ENCODE measurements at places on chromosomes 12 and 14.
A peak's percentile ranks its signal among the peaks of the same experiment; 100 is the strongest.

DNA sequence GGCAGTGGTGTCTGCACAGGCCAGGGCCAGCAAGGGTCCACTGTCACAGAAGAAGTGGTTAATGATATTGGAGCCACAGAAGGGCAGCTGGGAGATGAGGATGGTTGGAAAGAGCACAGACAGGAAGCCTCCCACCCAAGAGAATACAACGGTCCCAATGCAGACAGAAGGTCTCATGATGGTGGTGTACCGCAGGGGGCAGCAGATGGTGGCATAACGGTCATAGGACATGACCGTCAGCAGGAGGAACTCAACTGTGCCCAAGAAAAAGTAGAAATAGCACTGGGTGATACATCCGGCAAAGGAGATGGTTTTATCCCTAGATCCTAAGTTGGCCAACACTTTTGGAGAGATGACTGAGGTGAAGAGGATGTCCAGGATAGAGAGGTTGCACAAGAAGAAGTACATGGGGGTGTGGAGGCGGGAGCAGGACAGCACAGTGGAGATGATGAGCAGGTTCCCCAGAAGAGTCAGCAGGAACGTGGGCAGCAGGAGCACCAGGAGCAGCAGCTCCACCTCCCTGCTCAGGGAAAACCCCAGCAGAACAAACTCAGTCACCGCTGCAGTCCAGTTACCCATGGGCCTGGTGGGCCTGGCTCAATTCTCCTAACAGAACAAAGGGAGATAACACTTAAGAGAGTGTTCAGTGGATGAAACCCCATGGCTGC is 9.8 kb downstream of the OR6J1 start:
- DNase-seq: no peak

GRCh38 chr12:121628037-121628436 is 1.7 kb downstream of the ORAI1 start:
- DNase-seq: no peak

GRCh38 chr14:59217011-59217410 is 28.5 kb downstream of the DAAM1 start:
- peak; percentile 11 for DNase-seq

GRCh38 chr12:88556213-88556774 is 24.0 kb downstream of the KITLG start:
- DNase-seq: no peak

GRCh38 chr12:68352067-68352466 is 19.9 kb upstream of the MDM1 start:
- DNase-seq: no peak

DNA sequence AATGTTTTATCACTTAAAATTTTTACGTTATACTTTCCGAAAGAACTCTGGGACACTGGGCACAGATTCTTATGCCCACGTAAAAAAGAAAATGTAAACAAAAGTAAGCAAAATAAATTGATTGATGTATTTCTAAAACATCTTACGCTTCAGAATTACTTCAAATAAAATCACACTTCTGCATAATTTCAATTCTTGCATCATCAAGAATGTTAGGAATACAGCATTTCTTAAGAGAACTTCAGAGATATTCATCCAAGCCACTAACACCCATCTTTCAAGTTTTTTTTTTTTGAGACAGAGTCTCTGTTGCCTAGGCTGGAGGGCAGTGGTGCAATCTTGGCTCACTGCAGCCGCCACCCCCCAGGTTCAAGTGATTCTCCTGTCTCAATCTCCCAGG is 180.6 kb downstream of the MED13L start:
- DNase-seq: peak; percentile 18

DNA sequence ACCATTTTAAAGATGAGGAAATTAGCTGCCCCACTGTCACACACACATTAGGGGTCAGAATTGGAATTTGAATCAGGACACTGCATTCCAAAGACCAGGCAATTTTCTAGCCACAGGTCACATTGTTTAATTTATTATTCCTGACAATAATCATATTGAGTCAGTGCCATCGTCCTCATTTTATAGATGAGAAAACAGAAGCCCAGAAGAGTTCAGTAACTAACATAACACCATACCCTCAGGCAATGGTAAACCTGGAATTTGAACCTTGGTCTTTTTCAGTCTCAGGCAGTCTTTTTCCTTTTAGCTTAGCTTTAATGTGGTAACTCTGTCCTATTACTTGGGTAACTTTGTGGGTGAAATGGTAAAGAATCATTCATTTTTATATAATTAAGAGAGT is 330.3 kb upstream of the SYT1 start:
- DNase-seq: no peak

GRCh38 chr12:32587581-32588495 is 91.3 kb upstream of the DNM1L start:
- DNase-seq: no peak

DNA sequence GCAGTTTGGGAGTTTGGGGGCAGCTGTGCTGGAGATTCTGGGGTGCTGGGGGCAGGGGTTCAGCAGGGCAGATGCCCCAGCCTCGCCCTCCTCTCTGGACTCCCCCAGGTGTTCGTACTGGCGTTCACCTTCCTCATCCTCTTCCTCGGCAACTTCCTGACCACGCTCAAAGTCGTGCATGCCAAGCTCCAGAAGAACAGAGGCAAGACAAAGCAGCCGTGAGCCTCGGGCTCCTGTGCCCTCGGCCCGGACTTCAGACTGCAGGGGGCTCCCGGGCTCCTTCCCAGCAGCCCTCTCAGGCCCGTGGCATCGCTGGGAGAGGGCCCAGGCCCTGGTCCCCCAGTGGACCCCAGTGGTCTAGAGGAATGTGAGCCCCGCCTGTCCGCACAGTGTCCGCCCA is 18.0 kb downstream of the RHOF start:
- DNase-seq: no peak

DNA sequence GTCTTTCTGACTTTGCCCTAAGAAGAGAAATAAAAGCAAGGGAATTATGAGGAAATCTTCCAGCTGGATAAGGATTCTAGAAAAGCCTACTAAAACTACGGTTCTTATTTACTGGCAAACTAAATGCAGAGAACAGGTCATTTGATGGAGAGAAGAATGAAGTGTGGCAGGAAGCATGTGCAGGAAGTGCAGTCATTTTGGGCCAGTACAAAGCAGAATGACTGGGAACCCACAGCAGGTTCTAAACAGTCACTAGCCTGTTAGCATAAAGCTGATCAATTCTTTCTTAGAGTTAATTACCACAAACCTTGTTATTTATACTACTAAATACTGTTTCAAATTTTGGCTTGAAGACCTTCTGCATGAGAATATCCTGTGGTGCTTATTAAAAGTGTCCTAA is 36.7 kb downstream of the CFAP54 start:
- DNase-seq: no peak

DNA sequence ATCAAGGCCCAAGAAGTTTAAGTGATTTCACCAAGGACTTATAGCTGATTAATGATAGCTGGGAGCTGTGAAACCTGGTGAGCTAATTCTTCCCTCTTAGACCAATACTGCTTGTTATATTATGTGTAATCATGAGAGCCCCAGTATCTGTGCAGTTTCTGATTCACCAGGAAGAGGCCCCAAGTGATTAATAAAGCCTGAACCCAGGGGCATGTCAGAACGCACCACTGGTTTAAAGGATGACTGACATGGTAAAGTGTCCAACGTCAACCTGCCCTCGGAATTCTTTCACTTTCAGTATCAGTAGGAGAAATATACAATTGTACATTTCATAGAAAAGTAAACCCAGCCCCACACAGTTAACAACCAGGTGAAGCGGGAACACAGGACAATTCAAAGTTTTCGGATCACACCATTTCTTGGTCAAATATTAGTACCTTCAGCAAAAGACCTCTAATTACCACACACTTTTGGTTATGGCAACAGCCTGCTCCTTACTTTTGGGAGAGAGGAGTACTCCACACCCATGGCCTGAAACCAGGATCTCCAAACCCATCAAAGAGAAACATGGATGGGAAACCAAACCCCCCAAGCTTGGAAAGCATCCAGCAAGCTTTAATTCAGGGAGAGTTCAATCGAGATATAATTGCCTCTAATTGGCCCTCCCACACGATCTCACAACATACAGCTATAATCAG is 28.5 kb downstream of the TMCC3 start:
- no peak for DNase-seq

DNA sequence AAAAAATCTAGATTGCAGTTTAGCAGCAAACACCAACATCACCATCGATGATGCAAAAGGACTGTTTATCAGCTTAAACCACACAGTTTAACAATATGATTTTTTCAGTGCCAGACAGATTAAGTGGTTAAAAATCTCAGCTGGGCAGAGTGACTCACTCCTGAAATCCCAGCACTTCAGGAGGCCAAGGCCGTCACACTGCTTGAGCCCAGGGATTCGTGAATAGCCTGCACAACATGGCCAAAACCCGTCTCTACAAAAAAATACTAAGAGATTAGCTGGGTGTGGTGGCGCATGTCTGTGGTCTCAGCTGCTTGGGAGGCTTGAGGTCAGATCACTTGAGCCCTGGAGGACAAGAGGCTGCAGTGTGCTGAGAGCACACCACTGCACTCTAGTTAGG is 8.9 kb downstream of the RSRC2 start:
- DNase-seq: peak; percentile 94

DNA sequence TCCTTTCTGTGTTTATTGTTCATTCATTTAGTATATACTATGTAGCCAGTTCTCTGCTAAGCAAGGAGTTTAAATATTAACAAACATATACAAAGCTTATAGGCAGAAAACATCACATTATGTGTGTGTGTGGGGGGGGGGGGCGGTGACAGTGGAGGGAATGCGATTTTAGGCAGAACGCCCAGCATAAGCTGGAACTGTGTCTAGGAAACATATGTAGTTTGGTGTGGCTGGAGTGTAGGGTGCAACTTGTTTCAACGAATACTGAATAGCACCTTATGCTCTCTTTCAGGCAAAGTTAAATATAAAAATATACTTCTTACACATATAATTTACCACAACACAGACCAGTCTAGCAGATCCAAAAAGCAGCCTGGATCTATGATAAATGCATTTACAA is 980.6 kb downstream of the SLC6A15 start:
- DNase-seq: no peak

GRCh38 chr14:74221741-74222140 is 17.5 kb upstream of the VSX2 start:
- DNase-seq: no peak

- DNase-seq: no peak
Measured at GRCh38 chr12:40261937-40262336, 37.1 kb downstream of the LRRK2 start.

DNA sequence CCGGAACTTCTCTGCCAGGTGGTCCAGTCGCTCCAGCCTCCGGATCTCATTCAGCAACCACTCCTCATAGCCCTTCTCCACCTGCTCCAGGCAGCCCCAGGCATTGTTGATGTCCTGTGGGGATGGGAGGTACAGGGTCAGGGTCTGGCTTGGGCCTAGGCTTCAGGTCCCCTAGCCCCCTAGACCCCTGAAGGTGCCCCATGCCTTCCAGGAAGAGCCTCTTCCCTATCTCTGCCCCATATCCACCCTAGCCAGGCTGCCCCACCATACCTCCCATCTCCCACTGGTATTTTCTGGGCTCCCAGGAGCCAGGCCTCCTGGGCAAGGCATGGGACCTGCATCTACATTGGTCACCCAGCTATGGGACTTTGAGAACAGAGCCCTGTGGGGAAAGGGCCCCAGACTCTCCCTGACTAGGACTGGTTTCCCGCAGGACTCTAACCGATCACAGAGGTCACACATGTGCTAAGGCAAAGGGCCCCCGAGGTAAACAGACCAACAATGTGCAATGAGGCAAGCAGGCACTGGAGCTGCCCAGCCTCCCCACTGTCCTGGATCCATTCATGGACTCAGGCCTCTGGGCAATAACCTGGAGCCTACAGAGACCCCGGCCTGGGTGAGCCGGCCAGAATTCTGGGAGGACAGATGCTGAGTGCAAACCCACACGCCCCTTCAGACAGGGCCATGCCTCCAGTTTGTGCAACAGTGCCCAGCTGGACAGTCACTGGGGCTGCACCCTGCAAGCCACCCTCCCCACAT is 88.8 kb downstream of the ACTN1 start:
- DNase-seq: no peak

GRCh38 chr14:68217791-68218340 is 398.3 kb downstream of the RAD51B start:
- no peak for DNase-seq

DNA sequence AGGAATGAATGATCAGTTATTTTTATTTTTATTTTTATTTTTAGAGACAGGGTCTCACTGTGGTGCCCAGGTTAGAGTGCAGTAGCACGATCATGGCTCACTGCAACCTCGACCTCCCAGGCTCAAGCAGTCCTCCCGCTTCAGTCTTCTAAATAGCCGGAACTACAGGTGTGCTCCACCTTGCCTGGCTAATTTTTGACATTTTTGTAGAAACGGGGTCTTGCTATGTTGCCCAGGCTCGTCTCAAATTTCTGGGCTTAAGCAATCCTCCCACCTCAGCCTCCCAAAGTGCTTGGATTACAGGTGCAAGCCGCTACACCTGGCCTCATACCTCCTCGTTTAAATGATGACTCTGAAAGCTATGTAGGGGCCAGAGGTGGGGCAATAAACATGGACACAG is 706.0 kb downstream of the MED13L start:
- DNase-seq: no peak

DNA sequence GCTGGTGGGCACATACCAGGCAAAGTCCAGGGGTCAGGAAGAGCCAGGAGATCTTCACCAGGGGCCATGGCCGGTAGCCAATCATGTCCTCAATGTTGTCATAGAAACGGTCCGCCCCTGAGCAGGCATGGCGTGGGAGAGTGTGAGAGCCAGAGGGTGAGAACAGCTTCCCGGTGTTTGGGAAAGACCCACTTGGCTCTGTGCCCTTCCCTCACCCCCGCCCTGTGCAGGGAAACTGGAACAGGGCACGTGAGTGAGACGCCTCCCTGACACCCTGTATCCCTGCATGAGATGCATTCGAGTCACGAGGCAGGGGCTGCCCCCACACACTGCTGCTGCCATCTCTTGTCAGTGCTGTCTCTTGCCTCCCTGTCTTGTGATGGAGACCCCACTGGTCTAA is 20.7 kb downstream of the SLC6A12 start:
- DNase-seq: no peak

- DNase-seq: no peak
Measured at GRCh38 chr14:76293923-76294322, 82.0 kb upstream of the ESRRB start.

GRCh38 chr14:105469456-105470349 is 4.9 kb upstream of the CRIP2 start:
- no peak for DNase-seq

- DNase-seq: no peak
Measured at GRCh38 chr12:101748907-101749306, 9.6 kb upstream of the SYCP3 start.
